GM06990 (cell line): ENCODE measurements at places on chromosomes 2 and 18.

DNA sequence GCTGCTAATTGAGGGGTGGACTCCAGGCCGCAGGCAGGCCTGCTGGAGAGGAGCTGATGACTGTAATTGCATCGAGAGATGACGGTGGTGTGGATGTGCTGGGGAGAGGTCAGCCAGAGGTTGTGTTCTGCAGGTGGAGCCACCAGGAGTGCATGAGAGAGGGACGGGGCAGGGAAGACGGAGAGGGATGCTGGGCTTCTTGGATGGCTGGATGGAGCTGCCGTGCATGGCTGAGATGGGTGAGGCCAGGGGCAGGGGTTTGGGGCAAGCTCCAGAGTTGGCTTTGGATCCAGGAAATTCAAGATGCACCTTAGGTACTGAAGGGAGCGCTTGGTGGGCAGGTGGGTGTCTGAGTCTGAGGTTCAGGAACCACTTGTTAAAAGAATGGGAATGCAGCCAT is 77.2 kb downstream of the SH3BP4 start:
- no peak for DNase-seq

DNA sequence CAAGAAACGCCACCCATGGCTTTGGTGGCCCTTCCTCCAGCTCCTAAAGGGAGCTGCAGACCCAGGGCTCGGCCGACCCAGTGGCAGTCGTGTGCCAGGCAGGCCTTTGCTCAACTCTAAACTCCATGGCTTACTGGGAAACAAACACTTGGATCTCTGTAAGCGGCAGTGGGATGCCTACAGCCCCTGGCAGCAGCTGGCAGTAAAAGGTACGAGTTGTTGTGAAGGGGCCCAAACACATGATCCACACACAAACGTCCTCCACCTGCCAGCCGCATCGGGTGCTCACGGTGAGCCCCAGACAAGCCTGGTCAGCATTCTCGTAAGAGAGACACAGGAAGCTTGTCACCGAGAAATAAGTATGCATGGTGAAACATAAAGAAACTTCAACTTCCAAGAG is 214.9 kb downstream of the MGAT5 start:
- DNase-seq: no peak

- DNase-seq: no peak
Measured at GRCh38 chr18:45639408-45639807, 24.1 kb downstream of the SLC14A2 start.

DNA sequence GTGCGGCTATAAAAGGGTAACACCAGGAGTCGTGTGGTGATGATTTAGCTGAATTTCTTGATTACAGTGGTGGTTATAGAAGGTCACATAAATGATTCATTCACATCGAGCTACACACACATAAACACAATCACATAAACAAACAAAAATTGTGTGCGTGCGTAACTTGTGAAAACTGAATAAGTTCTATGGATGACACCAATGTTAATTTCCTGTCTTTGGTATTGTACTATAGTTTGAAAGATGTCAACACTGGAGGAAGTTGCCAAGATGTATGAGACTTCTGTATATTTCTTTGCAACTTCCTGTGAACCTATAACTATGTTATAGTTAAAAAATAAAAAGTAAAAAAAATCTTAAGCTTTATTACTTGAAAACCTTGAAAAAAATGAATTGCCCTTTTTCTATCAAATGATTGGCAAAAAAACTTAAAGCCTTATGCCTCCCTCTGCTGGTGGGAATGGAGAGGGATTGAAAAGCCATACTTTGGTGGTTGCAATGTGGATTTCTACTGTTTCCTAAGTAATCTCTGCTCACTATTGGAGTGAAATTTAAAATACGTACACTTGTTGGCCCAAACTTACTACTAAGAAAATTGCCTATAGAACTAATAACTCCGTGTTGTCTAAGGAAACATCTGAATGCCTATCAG is 227.7 kb downstream of the RPIA start:
- no peak for DNase-seq

DNA sequence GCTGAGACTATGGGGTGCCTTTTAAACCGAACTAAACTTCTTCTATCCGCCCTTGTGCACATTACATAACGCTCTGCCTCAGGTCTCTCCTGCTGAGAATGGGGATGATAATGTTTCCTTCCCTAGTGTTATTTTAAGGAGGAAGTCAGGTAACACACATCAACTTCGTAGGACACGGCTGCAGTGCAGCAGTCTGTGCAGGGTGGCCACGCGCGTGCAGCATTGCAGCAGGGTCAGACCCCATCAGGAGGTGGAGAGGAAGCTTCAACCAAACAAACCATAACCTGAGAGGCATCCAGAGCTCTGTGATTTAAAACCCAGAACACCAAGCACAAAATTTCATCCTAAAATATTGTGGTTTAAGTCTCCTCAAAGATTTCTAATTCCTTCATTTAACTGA is 50.6 kb downstream of the MYT1L start:
- no peak for DNase-seq

- DNase-seq: no peak
Measured at GRCh38 chr2:159065313-159065712, 96.9 kb downstream of the TANC1 start.

- no peak for DNase-seq
Measured at GRCh38 chr2:120591572-120591971, 144.1 kb upstream of the GLI2 start.

GRCh38 chr18:68494802-68495581 is 219.9 kb downstream of the TMX3 start:
- DNase-seq: no peak

DNA sequence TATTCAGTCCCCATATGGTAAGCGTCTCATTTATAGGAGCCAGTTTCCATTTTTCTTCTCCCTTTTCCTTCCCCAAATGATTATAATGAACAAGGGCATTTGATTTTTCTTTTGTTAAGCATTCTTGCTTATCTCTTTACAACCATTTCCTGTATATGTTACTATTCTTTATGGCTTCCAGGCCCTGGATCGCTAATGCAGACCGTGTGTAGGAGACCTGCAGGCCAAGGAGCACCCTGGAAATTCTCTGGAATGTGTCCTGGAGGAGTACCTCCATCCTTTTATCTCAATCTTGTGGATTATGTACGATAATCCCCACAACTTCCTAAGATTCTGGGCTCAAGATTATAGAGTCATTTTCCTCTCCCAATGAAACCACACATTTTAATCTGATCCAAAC is 439.6 kb upstream of the MMADHC start:
- DNase-seq: no peak

DNA sequence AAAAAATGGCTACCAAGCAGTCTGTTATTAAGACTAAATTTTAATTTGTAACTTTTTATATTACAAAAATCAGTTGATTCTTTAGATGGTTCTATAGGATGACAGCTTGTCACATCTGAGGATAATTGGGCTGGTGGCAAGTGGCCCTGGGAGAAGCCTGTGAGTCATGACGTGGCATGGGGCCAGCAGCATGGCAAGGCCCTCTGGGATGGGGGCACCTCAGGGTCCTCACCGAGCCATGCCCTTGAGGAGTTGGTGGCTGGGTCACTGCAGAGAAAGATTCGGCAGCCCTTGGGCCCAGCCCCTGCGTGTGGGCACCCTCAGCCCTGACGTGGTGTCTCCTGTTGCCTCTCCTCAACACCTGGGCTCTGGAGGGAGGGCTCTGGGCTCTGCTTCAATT is 49.7 kb downstream of the STK25 start:
- no peak for DNase-seq

DNA sequence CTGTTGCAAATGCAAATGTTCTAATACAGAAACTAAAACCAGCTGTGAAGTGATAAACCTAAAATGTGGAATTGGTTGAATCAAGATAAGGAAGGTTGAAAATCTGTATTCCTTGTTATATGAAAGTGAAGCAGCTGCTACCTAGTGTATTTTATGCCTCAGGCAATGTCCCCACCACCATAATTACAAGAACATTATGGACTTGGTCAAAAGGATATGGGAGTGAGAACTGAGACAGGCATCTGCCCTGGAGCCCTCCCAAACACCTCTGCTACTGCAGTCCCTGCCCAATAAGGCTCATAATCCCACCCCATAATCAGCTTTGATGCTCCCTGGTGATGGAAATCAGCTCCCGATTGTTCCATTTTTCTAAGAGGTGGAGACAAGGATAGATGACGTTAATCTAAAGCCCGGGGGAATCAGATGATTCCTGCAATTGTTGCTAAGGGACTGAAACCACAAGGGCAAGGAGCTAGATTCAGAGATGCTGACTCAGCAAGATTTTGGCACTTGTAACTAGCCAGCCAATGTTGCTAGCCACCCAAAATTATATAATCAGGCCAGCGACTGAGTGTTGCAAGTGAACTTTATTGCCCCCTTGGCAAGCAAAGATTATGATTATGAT is 69.5 kb downstream of the EVA1A start:
- DNase-seq: no peak
